Stimulated activated CD8-positive, alpha-beta memory T cell treated with anti-CD3 and anti-CD28 coated beads, Interleukin-7, amount 100 ng/mL, for 24 hours (primary cell): ENCODE measurements at places on chromosomes 12 and 14.

DNA sequence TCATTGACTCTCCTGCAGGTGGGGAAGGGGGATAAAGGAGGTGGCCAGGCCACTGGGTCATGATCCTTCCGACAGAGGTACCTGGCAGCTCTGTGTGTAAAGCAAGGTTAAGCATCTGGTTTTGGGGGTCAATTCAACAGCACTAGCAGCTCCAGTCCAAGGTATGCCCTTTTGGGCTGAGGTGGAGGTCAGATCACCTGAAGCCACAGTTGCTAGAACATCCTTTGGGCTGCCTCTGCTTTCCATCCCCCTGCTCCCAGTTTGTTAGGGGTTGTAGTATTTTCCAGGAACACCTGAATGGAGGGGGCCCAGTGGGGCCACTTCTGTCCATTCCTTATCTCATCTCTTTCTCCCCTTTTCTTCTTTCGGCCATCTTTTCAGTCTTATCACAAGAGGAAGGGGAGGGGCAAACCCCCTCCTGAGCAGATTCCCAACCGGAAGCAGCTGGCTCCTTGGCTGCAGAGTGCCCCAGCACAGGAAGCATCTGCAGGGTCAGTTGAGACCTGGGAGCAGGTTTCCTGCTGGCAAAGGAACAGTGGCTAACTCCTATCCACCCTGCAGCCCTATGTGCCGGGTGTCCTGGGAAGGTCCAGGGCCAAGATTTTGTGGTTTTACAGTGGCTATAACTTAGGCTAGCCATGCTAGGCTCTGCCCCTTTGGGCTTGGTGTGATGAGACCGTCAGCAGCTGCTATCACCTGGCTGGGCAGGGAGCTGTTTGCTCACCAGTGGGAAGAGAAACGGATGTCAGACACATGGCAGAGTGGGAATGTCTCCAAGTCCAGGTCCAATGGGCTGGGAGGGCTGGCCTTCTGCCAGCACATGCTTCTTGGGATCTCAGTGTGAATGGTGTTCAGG lies 40.2 kb downstream of the SH2B3 start:
- no peak for DNase-seq

DNA sequence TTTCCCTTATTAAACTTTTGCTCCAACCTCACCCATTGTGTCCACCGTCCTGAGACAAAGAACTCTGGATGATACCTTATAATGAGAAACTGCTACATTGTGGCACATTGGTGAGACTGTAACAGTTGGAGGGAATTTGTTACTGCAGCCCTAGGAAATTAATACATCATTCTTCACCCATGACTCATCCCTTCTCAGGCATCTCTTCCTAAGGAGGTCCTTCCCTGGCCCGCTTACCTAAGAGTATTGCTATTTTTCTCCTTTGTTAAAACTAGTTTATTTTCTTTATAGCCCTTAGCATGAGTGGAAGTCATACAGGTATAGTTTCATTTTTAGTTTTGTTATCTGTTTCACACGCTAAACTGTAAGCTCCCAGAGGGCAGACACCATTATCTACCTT lies 87.1 kb downstream of the TMEM260 start:
- no peak for DNase-seq

- DNase-seq, result no peak
Measured at GRCh38 chr14:34098045-34098984, 147.4 kb upstream of the EGLN3 start.

DNA sequence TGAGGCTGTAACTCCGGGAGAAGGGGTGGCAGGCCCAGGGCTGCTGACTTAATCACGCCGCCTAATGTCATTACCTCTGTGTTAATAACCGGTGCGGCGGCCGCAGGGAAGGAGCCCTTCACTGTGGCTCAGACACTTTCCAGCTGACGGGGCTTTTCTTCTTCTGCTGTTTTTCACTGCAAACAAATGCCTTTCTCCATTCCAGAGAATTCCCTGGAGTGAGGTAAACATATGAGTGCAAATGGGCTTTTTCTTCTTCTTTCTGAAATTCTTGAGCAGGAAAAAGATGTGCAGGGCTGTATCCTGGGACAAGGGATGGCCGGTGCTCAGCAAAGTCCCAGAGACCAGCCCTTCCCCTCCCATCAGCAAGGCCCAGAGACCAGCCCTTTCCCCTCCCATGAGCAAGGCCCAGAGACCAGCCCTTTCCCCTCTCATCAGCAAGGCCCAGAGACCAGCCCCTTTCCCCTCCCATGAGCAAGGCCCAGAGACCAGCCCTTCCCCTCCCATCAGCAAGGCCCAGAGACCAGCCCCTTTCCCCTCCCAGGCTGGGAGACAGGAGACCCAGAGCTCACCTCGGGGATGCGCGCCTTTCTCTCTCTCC lies 33.4 kb upstream of the FAM181A start:
- DNase-seq, result no peak

- no peak for DNase-seq
Measured at GRCh38 chr12:50275556-50275955, 7.8 kb downstream of the LIMA1 start.

GRCh38 chr12:6541371-6542165 lies 7.3 kb downstream of the GAPDH start:
- DNase-seq, result no peak

GRCh38 chr14:65153101-65153500 lies 50.8 kb upstream of the MAX start:
- no peak for DNase-seq
